ENCODE measurements at places on chromosomes 12 and 14.

- DNase-seq, result no peak
These were observed 297.2 kb upstream of the AMIGO2 start for GRCh38 chr12:47376927-47377326.

DNA sequence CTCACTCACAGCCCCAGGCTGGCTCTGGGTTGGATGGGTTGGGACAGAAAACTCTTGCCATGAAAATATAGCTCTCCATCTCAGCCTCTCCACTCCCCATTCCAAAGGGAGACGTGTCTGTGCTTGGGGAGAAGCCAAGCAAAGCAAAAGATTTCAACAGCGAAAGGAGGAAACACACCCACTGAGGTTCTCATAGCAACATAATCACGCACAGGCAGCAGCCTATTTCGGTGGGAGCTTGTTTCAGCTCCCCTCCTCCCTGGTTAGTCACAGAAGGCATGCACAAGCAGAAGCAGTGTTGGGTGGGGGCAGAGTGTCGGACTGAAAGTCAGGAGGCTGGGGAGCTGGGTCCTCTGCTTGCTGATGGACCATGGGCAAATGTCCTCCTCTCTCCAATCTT, 1.9 kb upstream of the PRMT8 start:
- DNase-seq, result no peak

GRCh38 chr12:91574391-91574790, 391.8 kb upstream of the DCN start:
- DNase-seq, result no peak

GRCh38 chr14:23661542-23661941, 25.4 kb downstream of the DHRS2 start:
- DNase-seq, result peak; percentile 67

GRCh38 chr14:91323031-91323430, 78.5 kb upstream of the GPR68 start:
- DNase-seq, result no peak

- peak; percentile 46 for DNase-seq
These were observed 33.7 kb upstream of the PPP1CC start for GRCh38 chr12:110776410-110776809.

GRCh38 chr14:75440733-75441477, 13.1 kb downstream of the JDP2 start:
- no peak for DNase-seq

DNA sequence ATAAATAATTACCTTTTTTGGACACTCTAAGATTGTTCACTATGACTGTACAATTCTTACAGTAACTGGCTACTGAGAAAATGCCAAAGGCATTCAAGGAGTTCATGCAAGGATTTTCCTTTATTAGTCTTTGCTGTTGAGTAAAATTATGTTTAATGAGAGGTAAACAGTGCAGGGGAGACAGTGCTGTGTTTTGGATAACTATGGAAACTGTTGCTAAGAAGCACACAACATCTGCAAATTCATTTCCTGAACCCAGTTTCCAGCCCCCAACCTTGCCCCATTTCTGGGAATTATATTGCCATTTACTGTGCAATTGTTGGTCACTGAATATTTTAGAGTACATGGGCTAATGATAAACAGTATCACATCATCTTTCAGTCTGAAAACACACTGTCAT, 1005.8 kb downstream of the TRHDE start:
- DNase-seq, result no peak

DNA sequence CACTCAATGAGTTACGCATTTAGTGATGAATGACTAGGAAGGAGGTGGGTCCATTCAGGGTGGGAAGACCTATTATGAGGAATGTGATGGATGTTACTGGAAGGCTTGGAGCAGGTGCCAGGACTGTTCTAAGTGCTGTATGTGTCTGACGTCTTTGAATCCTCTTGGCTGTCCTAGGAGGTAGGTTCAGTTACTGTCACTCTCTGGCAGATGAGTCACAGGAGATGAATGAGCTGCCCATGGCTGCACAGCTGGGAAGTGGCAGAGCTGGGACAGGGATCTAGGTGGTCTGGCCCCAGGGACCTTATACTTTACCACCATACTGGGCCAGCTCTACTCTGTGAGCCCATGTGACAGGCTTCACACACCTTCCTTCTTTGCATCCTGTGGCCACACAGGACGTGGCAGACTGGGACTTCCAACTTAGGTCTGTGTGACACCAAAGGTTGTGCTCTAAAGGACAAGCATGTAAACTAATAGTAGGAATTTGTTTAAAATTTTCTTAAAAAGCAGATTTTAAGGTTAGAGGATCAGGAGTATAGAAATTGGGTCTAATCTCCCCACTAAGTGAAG, 24.0 kb downstream of the TCTN1 start:
- no peak for DNase-seq

DNA sequence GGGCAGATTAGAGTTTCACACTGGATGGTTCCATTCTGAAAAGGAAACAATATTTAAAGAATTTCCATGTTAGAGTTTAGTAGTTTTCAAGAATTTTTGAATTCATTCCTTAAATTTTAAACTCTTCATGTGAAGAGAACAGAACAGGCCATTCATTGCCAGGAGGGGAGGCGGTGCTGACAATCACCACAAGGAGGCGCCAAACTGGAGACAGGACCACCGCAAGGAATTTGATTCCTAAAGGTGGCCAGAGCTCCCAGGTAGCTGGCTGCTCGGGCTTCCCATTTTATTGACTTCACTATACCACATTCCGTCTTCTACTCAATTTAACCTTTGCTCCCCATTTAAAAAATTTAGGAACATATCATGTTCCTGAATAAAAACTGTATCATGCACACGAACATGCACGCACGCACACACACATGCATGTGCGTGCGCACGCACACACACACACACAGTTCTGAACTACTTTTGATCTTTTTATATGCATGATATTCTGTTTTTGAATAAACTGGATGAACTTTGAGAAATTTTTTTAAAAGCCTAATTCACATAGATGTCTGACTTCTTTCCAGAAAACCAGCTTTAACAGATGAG, 101.2 kb downstream of the NELL2 start:
- peak; percentile 77 for DNase-seq

- DNase-seq, result no peak
These were observed 12.5 kb downstream of the BTG1 start for GRCh38 chr12:92133171-92133570.

GRCh38 chr14:90518069-90518940, 121.5 kb downstream of the CALM1 start:
- DNase-seq, result no peak

GRCh38 chr14:65566820-65567522, 154.4 kb downstream of the FUT8 start:
- no peak for DNase-seq

- no peak for DNase-seq
These were observed 13.3 kb upstream of the BDKRB2 start for GRCh38 chr14:96191353-96191752.

- DNase-seq, result no peak
These were observed 52.5 kb upstream of the FOXN3 start for GRCh38 chr14:89469210-89470198.

DNA sequence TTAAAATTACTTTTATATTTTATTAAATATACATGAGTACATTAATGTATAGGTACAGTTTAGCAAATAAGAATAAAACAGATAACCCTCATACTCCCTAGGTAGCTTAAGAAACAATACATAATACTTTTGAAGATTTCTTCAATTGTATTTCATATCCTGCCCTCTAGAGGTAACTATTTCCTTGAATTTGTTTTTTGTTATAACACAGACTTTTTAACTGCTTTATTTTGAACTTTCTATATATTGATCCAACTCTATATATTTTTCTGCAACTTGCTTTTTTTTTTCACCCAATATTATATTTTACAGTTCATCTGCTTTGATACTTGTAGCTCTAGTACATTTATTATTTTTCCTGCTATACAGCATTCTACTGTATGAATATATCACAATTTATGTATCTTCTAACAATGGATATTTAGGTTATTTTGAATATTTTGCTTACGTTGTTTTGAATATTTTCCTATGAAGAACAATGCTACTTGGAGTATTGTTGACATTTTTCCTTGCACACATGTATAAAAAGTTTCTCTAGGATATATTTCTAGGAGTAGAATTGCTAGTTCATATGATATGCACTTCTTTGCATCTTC, 72.8 kb upstream of the ABCD2 start:
- peak; percentile 44 for DNase-seq

GRCh38 chr12:107649661-107650061, 35.9 kb upstream of the PWP1 start:
- DNase-seq, result no peak

DNA sequence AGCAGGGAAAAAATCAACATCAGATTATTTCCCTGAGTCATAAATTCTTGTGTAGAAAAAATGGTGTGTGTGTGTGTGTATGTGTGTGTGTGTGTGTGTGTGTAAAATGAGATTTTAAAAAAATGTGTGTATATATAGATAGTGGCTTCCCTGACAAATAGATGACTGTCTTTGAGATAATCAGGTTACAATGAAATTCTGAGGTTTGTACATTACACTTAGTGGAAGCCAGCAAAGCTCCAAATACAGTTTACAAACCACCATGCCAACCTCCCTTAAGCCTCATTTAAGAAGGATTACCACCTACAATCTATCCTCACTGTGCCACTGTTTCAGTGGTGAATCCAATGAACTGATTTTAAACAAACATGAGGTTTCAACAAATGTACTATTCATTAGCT, 93.8 kb downstream of the MED13L start:
- DNase-seq, result no peak

DNA sequence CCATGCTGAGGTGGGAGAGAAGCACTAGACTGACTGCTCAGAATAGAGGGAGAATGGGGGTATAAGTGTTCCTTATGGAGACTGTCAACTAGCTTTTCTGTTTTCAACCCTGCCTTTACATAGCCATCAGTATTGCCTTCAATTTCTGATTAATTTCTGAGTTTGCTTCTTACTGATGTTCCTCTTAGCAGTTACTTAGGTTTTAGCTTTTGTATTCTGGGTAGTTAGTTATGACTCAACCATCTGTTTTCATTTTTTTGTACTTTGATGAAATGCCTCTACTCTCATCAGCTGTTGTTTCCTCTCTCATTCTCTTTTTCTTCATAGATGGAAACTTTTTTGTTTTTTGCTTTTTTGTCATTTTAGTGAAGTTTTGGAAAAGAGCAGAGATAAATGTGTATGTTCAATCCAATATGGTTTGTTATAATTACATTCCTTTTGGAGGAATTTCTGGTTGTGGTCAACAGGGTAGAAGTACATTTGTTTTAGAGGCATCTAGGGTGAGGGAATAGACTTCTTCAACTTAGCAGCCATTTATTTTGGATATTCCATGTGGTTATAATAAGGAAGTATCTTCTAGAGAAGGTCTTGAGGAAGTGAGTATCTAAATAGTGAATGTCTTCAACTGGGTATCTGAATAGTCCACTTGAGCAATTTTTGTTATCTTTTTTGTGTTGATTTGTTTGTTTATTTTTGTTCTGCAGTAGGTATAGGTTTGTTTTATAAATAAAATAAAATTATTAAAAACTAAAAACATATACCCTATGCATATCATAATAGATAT, 29.6 kb downstream of the PMCH start:
- DNase-seq, result no peak

DNA sequence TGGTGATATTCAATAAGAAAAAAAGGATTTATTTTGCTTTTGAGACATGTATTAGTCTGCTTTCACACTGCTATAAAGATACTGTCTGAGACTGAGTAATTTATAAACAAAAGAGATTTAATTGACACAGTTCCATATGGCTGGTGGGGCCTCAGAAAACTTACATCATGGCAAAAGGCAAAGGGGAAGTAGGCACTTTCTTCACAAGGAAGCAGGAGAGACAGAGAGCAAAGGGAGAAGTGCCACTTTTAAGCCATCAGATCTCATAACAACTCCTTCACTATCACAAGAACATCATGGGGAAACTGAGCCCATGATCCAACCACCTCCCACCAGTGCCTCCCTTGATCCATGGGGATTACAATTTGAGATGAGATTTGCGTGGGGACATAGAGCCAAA, 43.9 kb downstream of the BHLHE41 start:
- no peak for DNase-seq

DNA sequence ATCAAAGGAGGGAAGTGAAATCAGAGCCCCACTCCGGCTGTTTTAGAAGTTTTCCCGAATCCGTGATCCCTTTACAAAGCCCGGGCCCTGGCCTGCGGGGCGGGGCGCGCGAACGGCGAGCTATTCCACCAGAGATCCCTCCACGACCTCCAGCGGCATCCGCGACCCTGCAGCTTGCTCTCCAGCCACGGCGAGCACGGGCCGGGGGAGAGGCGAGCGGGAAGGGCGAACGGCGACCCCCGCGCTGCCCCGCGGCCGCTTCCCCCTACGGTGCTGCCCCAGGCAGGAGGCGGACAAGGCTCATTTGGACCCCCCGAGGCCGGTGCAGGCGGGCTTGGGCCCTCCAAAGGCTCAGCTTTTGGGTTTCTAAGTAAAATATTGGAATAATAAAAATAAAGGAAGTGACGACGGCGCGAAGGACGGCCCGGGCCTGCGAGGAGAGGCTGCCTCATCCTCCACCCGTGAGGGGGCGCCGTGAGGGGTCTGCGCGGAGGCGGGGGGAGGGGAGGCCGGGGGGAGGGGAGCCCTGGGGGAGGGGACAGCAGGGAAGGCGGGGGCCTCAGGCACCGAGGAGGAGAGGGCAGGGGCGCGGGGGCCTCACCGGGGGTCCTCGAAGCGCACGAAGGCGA, 613 bp downstream of the SRSF9 start:
- DNase-seq, result peak; percentile 76

DNA sequence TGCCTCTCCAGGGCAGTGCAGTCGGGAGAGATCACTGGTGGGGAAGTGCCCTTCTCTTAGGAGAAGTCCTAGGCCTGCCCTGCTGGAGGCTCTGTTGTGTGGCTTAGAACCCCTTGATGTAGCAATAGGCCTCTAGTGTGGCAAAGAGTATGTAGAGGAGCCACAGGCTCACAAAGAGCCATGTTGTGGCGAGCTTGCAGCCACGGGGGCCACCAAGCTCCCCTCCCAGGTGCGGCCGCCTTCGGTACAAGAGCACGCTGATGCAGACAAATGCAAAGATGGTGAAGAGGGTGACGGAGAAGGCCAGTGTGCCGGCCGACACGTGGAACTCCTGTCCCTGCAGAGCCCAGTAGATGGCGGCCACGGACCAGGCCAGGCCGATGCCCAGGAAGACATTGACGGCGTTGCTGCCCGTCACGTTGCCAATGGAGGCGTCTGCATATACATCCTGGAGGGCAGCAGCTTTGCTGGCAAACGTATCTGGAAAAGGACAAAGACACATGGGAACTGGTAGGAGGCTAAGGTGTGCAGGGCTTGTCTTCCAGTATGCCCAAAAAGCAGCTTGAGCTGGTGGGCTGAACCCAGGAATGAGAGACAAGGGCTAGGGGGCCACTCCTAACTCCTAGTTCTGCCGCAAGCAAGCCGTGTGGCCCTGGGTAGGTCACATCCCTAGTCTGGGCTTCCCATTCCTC, 142.8 kb downstream of the SLC8A3 start:
- peak; percentile 81 for DNase-seq

GRCh38 chr14:51676549-51676948, 24.8 kb downstream of the FRMD6 start:
- DNase-seq, result no peak

- no peak for DNase-seq
These were observed 315 bp downstream of the ABCD2 start for GRCh38 chr12:39619316-39619659.

DNA sequence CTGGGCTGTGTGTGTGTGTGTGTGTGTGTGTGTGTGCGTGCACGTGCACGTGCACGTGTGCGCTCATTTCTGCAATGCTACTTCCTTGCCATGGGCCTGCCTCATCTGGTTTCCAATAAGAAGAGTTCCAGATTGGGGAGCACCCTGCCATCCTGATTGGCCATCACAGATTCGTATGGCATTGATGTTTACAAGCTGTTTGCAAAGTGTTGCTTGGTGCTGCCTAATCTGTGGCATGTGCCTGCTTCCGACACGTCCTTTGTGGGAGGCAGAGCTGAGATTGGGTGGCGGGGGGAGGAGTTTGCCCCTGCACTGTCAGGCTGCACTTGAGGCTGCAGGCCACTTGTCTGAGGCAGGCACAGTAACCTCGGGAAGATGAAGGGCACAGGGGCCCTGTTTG, 39.2 kb downstream of the SAMD4A start:
- DNase-seq, result no peak

All from Karpas-422 (cell line).